ENCODE measurements at places on chromosomes 4 and X. TPM values are rescaled to one million over a fixed set of nuclear protein-coding genes. Genes with fewer than 3 reads are reported as not detected.

Gene IL9R
- 0.44 TPM for total RNA-seq

Gene ODAPH
- total RNA-seq, result 0.12 TPM

Gene PPP1R3F
- total RNA-seq, result 3.4 TPM

Gene CDKL2
- 0.56 TPM for total RNA-seq

DNA sequence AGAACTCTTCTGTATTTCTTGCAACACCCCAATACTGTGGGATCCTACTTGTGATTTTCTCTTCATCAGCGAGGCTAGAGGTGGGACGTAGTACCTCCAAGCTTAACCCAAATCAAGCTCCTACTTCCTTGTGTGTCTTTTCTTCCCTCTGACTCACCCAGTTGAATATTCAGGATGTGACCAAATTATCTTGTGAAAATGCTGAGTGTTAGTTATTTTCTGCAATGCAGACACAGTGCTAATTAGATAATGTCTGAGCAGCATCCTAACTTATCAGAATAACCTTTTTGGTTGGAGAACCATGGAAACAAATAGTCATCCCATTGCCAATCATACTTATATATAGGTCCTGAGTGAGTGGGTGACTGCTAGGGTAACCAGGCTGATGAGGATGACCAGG is 2.4 kb downstream of the MEPE start:
- ATAC-seq, result no peak

GRCh38 chrX:47311932-47312774 is 58.2 kb upstream of the ZNF157 start:
- peak; percentile 74 for ATAC-seq

- no peak for ATAC-seq
Observed at GRCh38 chrX:31323658-31324057, 251.8 kb upstream of the FTHL17 start.

- no peak for ATAC-seq
Observed at GRCh38 chr4:47251348-47252135, 212.0 kb downstream of the COMMD8 start.

Data from esophagus mucosa (tissue), 1 donor.